ENCODE measurements at places on chromosomes 6 and 20. TPM values are rescaled to one million over a fixed set of nuclear protein-coding genes. Genes with fewer than 3 reads are reported as not detected.

GRCh38 chr6:34360556-34360955 lies 31.9 kb downstream of the NUDT3 start:
- no peak for DNase-seq
- peaks cover 2% of the 10 kb centered on the region for H3K27me3 ChIP-seq
- no peaks in the 10 kb centered on the region for H3K36me3 ChIP-seq
- no peak overlapping the region for H3K4me3 ChIP-seq

- no peak overlapping the region for H3K4me3 ChIP-seq
- H3K4me1 ChIP-seq = no peaks in the 10 kb centered on the region
- no peaks in the 10 kb centered on the region for H3K36me3 ChIP-seq
- no peak for DNase-seq
These were observed 16.5 kb upstream of the TINAG start for GRCh38 chr6:54291738-54292137.

DNA sequence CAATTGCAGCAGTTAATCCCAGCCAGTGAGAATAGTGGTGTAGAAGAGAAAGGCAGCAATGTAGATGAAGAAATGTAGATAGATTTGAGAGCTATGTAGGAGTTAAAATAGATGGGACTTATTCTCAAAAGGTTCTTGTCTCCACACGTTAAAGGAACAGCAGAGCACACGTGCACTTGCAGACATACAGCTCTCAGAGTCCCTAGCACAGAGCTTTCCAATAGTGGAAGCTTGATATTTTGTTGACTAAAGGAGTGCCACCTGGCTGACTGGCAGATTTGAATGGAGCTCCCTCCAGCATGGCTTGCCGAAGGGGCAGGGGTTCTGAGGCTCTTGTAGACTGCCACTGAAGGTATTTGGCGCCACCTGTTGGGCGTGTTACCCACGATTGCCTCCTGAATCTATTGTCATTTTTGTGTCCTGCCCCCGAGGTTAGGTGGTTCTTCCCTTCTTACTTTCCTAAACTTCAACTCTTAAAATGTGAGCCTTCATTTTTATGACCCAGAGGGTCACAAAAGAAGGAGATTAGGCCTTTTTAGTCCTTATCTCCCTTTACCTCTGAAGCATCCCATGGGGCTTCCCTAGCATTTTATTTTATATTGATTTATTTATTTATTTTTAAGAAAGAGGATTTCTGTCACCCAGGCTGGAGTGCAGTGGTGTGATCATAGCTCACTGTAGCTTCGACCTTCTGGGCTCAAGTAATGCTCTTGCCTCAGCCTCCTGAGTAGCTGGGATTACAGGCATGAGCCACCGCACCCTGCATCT lies 16.4 kb downstream of the BRD2 start:
- peaks cover 6% of the 10 kb centered on the region for H3K4me1 ChIP-seq
- peaks cover 15% of the 10 kb centered on the region for H3K36me3 ChIP-seq
- H3K27ac ChIP-seq = peak overlapping the region; percentile 25
- DNase-seq = peak; percentile 89
- no peak overlapping the region for H3K4me3 ChIP-seq
- peaks cover 2% of the 10 kb centered on the region for H3K27me3 ChIP-seq

DNA sequence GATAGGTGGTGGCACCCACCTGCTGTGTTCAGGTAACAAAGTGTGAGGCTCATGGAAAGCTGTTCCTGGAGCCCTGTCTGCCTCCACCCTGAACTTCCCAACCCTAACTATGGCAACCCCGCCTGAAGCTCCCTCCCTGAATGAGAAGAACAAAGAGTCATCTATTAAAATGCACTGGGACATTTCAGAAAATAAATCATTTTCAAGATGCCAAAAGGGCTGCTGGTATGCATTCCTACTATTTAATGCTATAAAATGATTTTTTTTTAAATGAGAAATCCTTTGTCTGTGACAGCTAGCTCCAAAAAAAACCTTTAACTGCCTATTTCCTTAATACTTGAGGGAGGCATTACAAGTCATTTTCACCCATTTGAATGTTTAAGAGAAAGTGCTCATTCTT lies 84.3 kb upstream of the MRPS10 start:
- H3K4me3 ChIP-seq = no peak overlapping the region
- H3K36me3 ChIP-seq = no peaks in the 10 kb centered on the region
- DNase-seq = no peak
- no peak overlapping the region for H3K27ac ChIP-seq
- H3K27me3 ChIP-seq = peaks cover 2% of the 10 kb centered on the region
- H3K4me1 ChIP-seq = peaks cover 5% of the 10 kb centered on the region

DNA sequence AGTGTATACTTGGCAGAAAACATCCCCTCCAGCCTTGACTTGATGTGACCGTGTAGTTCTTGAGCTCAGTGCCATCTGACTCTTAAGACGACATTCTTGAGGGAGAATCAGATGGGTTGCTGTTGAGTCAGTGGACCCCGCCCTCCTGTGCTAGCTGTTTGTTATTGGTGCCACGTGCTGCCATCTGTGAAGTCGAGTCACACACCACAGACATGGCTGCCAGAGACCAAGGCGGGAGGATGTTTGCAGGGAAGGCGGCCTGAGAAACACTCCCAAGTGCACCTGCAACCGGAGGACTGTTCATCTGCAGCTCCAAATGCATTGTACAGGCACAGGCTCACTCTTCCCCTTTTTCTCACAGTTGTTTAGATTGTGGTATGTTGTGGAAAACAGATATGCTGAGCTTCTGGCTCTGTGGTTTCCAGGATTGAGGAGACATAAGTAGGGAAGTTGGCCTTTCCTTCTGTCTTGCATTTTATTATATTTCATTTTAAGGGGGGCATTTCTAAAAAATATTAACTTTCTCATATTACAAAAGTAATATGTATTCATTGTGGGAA lies 345.3 kb upstream of the ZFP64 start:
- no peaks in the 10 kb centered on the region for H3K4me1 ChIP-seq
- no peaks in the 10 kb centered on the region for H3K27me3 ChIP-seq
- H3K4me3 ChIP-seq = no peak overlapping the region
- DNase-seq = no peak

DNA sequence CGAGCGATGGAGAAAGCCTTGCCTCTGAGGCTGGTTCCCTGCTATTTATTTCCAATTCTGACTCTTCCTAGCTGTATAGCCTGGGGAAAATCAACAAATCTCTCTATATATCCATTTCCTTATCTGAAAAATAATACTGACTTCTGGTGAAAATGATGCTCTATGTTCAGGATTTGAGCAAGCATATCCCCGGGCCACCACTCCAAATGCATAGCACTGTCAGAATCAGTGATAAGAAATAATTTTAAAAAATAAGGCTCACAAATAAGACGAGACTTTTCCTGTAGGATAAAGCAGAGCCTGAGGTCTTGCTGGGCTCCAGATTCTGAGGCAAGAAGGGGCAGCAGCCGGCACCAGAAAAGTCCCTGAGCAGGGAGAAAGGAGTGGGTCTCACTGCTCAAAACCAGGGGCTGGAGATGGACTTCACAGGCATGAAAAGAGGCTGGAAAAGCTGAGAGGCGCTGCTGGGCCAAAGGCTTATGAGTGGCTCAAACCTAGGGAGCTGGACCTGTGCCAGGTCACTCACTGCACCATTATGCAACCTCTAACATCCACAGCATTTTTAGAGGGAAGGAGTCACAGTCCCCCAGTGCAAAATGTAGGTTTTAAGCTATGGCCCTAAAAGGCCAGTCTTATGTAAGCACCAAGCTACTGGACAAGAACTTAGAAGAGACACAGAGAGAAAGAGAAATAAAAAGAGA lies 48.1 kb upstream of the SLC17A4 start:
- H3K27me3 ChIP-seq = peaks cover 2% of the 10 kb centered on the region
- no peak overlapping the region for H3K4me3 ChIP-seq
- no peak overlapping the region for H3K27ac ChIP-seq
- DNase-seq = no peak
- H3K36me3 ChIP-seq = no peaks in the 10 kb centered on the region

DNA sequence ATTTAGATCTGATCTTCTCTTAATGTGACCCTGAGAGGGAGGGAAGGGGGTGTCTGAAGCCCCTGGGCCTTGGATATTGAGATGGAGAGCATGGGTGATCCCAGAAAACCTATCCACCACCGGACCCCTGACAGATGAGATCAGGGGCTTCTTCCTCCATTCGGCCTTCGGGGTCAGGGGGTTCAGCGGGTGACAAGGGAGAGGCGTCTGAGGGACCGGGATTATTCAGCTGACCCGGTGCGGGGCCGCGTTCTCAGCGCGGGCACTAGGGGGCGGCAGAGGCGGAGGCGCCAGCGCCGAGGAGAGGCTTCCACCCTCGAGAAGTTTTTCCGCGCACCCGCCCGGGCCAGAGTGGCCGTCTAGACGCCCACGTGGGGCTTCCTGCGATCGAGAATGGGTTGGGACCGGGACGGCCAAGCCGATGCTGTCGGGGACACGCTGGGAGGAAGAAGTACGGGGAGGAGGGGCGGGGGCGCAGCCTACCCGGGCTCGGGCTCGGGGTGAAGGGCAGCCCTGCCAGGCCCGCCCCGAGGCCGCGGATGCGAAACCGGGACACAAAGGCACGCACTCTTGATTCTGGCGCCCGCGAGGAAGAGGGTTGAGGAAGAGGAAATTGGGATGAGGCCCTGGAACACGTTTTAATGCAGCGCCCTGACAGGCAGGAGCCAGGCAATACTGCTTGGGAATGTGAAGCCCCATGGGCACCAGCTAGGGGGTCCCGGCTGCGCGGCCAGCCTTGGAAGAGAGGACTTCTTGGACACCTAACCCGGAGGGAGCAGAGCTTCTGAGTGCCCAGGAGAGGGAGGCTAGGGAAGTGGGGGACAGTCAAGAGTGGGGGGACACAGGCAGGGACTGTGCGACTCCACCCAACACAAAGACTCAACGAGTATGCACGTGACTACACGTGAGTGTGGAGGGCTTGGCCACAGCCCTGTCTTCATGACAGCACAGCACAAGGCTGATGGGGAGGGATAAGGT lies 30.6 kb downstream of the COL11A2 start:
- H3K27me3 ChIP-seq = peaks cover 9% of the 10 kb centered on the region
- H3K27ac ChIP-seq = peak overlapping the region; percentile 86
- H3K4me3 ChIP-seq = peak overlapping the region; percentile 80
- peaks cover 16% of the 10 kb centered on the region for H3K4me1 ChIP-seq
- DNase-seq = peak; percentile 91
- peaks cover 5% of the 10 kb centered on the region for H3K36me3 ChIP-seq

GRCh38 chr6:111338843-111339242 lies 144.2 kb downstream of the REV3L start:
- H3K27me3 ChIP-seq = no peaks in the 10 kb centered on the region
- no peak for DNase-seq
- no peak overlapping the region for H3K27ac ChIP-seq
- H3K4me1 ChIP-seq = peaks cover 4% of the 10 kb centered on the region
- no peaks in the 10 kb centered on the region for H3K36me3 ChIP-seq

GRCh38 chr6:168338777-168339176 lies 19.2 kb upstream of the DACT2 start:
- H3K27ac ChIP-seq = no peak overlapping the region
- no peak for DNase-seq
- H3K4me1 ChIP-seq = peaks cover 11% of the 10 kb centered on the region
- H3K27me3 ChIP-seq = no peaks in the 10 kb centered on the region

DNA sequence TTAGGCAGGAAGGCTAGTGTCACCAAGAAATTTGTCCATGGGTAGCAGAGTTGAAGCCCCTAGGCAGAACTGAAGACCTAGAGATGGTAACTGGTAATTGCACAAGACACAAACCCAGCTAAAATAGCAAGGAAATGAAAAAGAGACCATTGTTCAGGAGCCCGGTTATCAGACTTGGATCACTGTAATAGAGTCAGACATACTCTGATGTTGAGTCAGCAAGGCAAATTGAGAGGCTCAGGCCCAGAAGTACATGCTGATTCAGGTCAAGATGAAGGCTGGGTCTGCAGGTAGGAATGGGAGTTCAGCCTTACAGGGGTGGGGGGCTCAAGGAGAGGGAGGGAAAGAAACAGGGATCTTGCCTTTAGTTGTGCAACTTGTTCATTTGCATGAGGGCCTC lies 6.5 kb upstream of the TMEM242 start:
- H3K27ac ChIP-seq = no peak overlapping the region
- DNase-seq = no peak
- peaks cover 6% of the 10 kb centered on the region for H3K4me1 ChIP-seq
- no peaks in the 10 kb centered on the region for H3K27me3 ChIP-seq
- H3K36me3 ChIP-seq = peaks cover 3% of the 10 kb centered on the region

DNA sequence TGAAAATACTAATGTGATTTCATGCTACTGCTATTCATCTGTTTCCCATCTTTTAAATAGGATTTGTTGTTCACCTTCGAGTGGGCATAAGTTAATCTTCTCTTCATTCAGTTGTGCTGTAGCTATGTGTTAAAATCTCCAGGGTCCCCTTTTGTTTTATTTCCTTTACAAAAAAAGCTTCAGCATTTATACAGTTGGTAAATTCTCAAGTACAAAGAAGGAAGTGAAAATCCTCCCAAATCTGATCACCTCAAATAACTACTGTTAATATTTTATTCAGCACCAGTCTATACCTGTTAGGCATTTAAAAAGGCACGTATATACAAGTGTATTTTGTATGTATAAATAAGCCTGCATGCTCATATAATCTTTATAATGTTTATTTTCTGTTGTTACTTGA lies 251.2 kb downstream of the TMEM242 start:
- H3K27me3 ChIP-seq = peaks cover 1% of the 10 kb centered on the region
- H3K4me3 ChIP-seq = no peak overlapping the region
- no peak for DNase-seq
- H3K36me3 ChIP-seq = no peaks in the 10 kb centered on the region
- H3K4me1 ChIP-seq = peaks cover 11% of the 10 kb centered on the region
- H3K27ac ChIP-seq = no peak overlapping the region

Gene PHACTR1
- total RNA-seq = 39.9 TPM

Gene CCN2
- total RNA-seq = 12.0 TPM

Gene OR12D3
- not detected for total RNA-seq

Gene PPP1R3G
- total RNA-seq = 0.05 TPM

All from endothelial cell (in vitro differentiated cells).